GM23248 (cell line): ENCODE measurements at places on chromosomes 16 and 17. TPM values are rescaled to one million over a fixed set of nuclear protein-coding genes. Genes with fewer than 3 reads are reported as not detected.

GRCh38 chr17:53949473-53950090 is 126.9 kb downstream of the KIF2B start:
- no peak for DNase-seq

DNA sequence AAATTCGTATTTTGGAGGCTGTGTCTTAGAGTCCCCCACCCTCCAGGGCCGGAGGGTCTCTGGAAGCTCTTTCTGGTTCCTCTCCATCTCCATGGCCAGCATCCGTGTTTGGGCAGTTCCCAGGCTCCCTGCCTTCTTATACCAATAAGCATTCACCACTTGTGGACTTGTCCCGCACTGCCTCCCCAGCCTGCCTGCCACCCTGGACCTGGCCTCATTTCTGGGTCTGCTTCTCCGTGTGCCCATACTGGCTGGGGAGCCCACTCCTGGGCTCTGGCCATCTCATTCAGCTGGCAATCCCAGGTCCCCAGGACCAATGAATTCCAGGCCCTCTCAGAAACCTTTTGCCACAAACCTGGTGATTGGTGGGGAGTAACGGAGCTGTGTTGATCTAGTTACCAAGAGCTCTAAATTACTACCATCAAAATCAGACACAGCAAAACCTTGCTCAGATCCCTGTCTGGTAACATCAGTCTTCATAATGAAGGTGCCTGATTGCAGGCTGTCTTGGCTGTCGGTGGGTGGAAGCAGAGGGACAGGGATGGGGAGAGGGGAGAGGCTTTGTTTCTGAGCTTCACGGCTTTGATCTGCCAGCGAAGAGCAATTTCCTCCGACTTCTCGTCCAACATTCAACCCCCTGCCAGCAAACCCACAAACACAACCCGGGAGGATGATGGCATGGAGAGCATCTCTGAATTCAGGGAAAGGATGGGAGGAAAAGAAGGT is 27.7 kb upstream of the CRHR1 start:
- DNase-seq = no peak

DNA sequence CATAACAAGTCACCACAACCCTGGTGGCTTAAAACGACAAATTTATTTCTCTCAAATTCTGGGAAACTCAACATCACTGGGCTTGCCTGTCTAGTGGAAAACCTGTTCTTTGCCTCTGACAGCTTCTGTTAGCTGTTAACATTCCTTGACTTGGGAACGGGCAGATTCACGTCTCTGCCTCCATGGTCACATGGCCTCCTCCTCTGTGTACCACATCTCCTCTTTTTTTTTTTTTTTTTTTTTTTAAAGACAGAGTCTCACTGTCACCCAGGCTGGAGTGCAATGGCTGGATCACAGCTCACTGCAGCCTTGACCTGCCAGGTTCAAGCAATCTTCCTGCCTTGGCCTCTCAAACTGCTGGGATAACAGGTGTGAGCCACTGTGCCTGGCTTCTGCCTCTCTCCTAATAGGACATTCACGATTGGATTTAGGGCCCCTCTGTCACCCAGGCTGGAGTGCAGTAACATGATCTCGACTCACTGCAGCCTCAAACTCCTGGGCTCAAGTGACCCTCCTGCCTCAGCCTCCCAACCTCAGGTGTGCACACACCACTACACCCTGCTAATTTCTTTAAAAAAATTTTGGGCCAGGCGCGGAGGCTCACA is 11.7 kb upstream of the LLGL1 start:
- no peak for DNase-seq

GRCh38 chr17:63354256-63354655 is 91.8 kb downstream of the CYB561 start:
- no peak for DNase-seq

- no peak for DNase-seq
These were observed 9.3 kb downstream of the CCDC102A start for GRCh38 chr16:57527027-57527426.

- no peak for DNase-seq
These were observed 85.1 kb downstream of the PRKCB start for GRCh38 chr16:23920899-23921298.

DNA sequence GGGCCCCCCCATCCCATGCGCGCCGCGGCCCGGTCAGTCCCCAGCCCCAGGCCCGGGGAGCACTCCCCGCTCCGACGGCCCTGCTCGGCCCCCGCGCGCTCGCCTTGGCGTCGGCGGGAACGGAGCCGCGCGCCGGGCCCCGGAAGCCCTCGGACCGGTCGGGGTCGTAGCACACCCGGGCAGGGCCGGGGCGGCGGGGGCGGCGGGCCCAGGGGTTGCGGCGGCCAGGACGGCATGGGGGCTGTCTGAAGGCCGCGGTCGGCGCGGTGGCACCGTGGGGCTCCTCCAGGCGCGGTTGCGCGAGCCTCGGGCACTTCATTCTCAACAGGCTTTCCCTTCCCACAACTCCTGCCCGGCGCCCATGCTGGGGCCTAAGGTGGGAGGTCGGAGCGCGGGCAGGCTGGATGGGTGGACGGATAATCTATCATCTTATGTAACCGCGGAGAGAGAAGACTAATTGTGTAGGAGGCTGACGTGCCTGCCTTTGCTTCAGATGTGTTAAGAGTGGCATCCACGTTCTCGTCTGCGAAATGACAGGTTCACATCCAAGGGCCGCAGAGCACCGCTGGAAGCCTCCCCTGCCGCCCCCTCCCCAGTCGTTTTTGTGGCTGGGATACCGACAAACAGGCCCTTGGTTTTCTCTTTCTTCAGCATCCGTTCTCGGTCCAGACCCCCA is 708 bp downstream of the BAIAP2 start:
- DNase-seq = peak; percentile 63

DNA sequence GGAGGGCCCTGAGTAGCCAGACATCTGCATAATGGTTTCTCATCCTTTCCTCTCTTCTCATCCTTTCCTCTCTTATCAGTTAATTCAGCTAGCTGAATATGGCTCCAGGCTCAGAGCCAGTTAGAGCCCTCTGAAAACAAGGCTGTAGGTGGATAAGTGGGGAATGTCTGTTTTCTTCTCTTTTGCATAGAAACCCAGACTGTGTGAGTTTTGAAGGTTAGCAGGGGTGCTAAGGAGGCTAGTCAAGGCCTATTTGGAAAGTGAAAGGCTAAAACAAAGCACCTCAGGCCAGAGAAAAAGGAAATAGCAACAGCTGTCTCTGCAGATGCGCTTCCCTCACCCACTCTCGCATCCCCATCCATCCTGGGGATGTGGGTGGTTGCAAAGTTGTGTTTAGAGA is 420.9 kb downstream of the SHISA9 start:
- DNase-seq = no peak

The FN3K gene
- 1.0 TPM in 2 replicates for polyA plus RNA-seq

The PAQR4 gene
- polyA plus RNA-seq = 5.1 and 5.6 TPM in 2 replicates

The KIAA0513 gene
- polyA plus RNA-seq = 5.4 and 5.8 TPM in 2 replicates

The EMP2 gene
- polyA plus RNA-seq = 65.7 and 73.7 TPM in 2 replicates
